ENCODE measurements at places on chromosomes 3 and 15.

- DNase-seq = no peak
These were observed 538.8 kb downstream of the NLGN1 start for GRCh38 chr3:173936316-173936715.

DNA sequence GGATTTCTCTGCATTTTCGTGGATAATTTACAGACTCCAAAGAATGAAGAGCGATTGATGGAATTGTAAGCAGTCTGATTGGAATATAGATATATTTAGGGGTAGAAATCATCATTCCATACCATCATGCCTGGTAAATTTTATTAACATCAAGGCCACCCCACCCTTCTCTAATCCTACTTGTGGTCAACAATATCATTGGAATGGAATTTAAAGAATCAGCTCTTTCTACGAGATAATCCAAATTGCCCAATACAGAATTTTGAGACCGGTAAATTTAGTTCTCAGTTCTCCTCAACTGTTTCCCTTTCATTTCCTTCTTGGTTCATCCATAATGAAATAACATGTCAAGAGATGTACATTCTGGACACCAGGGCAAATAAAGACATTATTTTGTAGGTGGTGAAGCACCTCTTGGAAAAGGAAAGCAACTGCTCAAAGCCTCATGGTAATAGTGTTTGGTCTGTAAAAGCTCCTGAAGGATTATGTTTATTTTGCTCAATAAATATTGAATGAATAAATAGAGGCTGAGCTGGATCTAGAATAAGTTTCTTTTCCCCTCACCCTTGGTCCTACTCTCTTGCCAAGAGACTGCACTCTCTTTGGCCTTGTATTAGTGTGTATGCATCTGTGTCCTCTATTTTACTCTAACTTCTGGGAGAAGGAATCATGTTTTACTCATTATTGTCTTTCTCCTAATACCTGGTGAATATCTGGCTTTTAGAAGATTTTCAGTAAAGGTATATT, 133.7 kb upstream of the BCL6 start:
- no peak for DNase-seq

DNA sequence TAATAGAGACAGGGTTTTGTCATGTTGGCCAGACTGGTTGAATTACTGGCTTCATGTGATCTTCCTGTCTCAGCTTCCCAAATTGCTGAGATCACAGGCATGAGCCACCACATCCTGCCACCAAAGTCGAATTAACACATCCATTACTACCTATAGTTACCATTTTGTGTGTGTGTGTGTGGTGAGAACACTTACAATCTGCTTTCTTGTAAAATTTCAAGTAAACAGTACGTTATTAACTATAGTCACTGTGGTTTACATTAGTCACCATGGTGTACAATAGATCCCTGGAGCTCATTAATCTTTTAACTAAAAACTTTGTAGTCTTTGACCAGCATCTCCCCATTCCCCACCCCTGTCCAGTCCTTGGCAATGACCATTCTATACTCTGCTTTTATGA, 270.0 kb downstream of the NAALADL2 start:
- DNase-seq = no peak

DNA sequence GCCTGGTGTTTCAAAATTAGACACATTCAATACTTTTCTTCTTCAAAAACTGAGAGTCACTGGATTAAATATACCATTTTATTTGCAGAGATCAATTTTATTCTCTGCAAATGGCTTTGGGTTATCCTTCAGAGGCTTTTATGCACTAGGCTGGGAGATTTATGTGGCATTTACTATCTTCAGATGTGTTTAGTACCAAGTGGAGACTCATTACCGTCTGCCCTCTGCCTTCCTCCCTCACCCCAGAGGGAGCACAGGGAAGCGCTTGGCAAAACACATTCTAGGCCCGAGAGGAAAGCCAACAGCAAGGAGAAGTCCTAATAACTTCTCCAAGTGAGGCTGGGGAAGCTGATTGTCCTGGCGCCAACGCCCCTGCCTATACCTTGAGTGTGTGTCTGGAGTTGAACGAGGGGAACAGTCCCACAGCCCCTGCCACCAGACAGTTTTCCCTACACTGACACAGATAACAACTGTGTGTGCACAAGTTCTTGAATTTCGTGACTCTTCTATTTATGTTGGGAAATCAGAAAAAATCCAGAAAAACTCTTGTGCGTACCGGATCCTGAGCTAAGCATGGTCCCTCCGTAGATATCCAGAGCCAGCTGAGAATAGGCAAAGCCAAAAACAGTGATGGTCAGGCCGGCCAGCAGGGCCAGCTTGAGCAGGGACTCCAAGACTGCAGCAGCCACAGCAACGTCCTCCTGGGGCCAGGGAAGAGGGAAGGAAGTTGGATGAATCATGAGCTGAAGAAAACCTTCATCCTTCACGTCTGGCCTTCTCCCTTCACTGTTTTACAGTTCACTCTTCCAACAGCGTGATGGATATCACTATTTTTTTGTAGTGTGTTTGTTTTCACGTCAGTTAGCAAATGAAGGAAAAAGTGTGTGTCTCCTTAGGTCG, 26.6 kb downstream of the RFT1 start:
- DNase-seq = no peak

GRCh38 chr3:186143250-186143649, 34.4 kb upstream of the ETV5 start:
- no peak for DNase-seq

DNA sequence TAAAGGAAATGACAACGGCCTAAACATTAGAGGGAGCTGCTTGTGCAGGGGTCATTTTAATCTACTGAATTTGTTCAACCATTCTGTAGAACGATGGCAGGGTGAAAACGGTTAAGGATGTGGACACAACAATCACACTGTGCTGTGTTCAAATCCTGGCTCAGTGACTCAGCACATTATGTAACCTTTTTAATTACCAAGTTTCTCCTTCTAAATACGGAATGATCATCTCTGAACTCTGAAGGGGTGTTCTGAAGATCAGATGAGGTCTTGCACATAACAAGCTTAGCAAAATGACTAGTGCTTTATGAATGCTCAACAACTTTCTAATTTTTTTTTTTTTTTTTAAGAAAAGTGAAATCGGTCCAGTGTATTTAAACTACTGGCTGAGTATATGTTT, 592.8 kb downstream of the FOXP1 start:
- no peak for DNase-seq
